Fibroblast of skin of abdomen (primary cell): ENCODE measurements at places on chromosomes 3 and 15.

- DNase-seq: no peak
These were observed 343.5 kb downstream of the NEK10 start for GRCh38 chr3:27025718-27026117.

DNA sequence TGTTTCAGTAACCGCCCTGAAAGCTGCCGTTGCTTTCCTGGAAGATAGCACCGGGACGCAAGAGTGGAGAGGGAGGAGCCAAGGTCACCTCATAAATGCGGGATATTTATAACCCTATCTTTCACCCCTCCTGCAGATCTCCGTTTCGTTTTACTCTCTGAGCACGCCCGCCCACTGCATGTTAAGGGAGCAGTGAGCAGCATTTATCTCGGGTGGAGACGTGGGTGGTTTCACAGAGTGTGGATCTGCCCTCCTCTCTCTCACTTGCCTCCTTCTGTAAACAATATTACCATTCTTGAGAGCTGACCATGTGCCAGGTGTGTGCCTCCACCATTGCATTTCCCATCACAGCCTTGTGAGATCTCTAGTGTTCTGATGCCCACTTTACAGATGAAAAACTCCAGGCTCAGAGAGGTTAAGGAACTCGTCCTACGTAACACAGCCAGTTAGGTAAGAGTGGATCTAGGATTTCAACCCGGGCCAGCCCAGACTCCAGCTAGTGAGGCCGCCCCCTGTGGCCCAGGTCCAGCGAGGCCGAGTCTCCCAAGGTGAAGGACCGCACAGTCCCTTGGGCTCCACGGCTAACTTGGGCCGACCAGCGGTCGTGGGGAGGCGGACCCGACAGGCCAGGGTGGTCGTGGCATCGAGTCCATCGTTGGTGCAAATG is 16.9 kb upstream of the SEMA4B start:
- peak; percentile 16 for DNase-seq

GRCh38 chr3:121969631-121970030 is 52.4 kb downstream of the ILDR1 start:
- no peak for DNase-seq

DNA sequence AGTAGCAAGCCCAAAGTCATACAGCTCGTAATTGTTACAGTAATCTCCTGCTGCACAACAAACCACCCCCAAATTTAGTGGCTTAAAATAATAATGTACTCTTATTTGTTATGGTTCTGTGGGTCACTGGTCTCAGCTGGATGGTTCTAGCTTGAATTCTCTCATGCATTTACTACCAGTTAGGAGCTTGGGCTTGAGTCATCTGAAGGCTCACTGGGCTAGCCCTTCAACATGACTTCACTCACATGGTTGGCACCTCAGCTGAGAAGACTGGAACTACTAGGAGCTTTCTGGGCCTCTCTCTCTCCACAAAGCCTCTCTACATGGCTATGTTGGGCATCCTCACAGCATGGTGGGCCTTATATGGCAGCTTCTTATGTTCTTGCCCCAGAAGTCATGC is 12.5 kb downstream of the PCOLCE2 start:
- DNase-seq: no peak

- no peak for DNase-seq
These were observed 22.8 kb downstream of the FEM1B start for GRCh38 chr15:68300115-68300940.

GRCh38 chr15:50051811-50052419 is 67.1 kb downstream of the ATP8B4 start:
- peak; percentile 79 for DNase-seq

DNA sequence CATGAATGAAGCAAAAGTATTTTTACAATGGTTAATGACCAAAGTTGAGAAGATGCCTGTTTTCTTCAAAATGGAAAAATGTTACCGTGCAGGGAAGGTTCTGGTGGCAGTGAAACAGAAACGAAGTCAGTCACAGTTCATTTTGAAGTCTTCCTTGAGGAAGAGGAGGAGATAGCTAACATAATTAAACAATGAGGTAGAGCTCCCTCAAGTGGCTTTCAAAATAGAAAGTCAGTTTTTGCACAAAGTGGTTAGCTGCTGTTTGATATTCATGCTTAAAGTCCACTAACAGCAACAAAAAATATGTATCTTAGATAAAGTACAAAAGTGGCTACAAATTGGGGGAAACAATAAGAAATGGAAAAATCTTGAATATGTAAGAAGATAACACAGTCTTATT is 87.3 kb downstream of the TFG start:
- DNase-seq: peak; percentile 45

GRCh38 chr15:47817969-47818548 is 100.8 kb downstream of the SEMA6D start:
- DNase-seq: no peak

DNA sequence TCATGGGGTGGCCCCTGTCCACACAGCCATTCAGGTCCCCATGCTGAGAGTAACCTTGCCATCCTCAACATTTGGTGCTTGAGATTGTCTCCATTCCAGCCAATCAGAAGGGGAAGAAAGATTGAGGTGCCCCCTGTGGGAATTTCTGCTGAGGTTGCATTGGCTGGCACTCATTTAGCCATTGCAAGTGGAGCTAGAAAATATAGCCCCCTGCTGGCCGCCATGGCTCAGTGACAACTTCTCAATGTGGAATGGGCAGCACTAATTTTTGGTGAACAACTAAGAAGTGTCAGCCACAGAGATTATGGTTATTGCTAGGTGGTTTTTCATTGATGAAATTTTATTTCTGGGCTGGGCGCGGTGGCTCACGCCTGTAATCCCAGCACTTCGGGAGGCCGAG is 22.0 kb downstream of the COL6A6 start:
- DNase-seq: peak; percentile 48

- no peak for DNase-seq
These were observed 6.6 kb upstream of the ATP10A start for GRCh38 chr15:25869701-25870100.

- no peak for DNase-seq
These were observed 35.9 kb downstream of the EIF4E3 start for GRCh38 chr3:71689291-71689690.

DNA sequence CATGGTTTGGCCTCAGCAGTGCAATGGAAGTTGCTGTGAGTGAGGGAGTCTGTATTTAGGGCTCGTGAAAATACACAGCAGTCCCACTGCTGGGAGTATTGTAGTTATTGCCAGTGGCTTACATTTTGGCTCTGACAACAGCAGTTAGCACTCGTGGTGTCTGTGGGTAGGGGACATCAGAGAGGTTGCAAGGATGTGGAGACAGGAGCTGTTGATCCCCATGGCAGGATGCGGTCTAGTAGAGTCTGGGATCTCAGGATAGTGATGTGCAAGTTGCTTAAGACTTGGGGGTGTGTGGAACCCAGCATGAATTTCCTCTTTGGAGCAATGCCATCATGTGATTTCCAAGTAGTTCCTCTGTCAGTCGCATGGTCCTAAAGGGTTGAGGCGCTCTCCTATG is 59.9 kb downstream of the GALK2 start:
- DNase-seq: no peak

DNA sequence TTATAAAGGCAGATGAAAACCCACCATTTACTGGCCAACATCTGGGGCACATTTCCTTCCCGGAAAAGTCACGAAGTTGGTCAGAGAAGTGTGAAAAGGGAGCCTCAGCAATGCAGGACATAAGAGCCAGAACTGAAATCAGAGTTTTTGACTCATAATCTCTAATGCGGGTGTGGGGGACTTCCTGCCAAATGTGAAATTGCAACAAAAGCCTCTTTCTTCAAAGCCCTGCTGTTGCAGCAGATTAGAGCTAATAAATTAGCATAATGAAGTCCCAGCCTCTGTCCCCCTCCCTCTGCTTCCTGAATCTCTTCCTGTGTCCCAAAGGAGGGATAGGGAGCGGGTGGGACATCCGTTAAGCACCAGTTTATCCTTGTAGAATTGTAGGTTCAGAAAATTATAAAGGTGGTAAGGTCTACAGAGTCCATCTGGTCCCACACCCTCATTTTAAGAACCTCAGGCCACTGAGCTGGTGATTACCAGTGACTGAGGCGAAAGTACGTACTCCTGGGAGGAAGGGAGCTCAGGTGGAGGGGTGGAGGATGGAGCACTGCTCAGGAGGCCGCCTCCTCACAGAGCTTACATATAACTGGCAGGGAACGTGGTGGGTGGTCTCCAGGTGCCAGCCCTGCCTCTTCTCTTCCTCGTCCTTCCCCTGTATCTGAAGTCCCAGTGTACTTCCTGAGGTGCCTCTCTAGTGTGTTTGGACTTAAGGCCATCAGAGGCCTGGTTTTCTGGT is 35.0 kb downstream of the ST6GAL1 start:
- DNase-seq: no peak

- DNase-seq: peak; percentile 55
These were observed 394.1 kb upstream of the TBL1XR1 start for GRCh38 chr3:177591379-177591778.

DNA sequence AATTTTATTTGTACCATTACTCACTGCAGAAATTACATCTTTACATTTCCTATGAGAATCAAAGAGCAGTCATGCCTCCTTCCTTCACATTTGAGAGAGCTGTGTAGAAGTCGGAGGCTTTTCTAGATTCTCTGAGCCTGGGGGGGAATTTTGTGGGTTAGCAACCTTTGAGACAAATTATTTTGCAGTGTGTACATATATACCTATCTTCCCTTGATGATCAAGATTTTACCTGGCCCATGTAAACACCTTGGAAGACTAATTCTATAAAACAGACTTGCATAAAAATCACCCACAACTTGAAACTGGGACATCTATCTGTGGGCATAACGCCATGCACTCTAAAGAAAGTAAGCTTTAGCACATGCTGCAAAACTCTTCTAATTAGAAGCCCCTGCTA is 491.5 kb upstream of the MDFIC2 start:
- no peak for DNase-seq

DNA sequence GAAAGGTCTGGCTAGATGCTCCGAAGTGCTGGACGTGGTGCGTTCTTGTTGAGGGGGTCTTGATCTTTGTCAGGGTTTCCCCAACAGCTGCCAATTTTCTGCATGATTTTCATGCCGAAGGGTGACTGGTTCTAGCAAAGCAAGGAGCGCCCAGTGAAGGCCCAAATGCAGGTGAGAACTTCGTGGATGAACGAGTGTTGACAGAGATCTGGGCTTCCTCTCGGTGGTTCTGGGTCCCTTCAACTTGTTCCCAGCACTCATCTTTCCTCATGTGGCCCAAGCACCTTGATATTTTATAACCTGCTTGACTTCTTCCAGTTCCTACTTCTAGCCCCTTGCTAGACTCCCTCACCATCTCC is 40.8 kb upstream of the TFRC start:
- DNase-seq: no peak

DNA sequence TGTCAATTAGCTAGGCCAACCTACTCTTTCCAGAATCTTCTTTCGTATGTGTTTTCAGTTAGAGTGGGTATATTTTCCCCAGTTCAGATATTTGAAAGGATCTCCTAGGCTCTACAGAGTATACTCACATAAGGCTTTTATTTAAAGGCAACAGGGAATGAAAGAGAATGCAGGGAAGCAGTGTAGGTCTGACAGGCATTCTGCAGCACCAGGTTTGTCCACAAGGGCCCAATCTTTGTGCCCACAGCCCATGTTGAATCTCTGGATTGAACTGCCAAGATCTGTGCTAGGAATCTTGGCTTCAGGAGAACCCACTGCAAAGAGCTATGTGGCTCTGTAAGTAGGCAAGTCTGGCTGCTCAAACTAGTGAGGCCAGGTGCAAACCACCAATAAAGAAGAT is 24.2 kb upstream of the GALNT15 start:
- DNase-seq: no peak

GRCh38 chr15:49064281-49064653 is 18.0 kb upstream of the SECISBP2L start:
- no peak for DNase-seq

GRCh38 chr3:52769786-52770455 is 819 bp downstream of the NEK4 start:
- no peak for DNase-seq
